ENCODE measurements at places on chromosomes 16 and 17.
A peak's percentile ranks its signal among the peaks of the same experiment; 100 is the strongest.

GRCh38 chr17:42853004-42853403 lies 2.0 kb downstream of the AOC3 start:
- DNase-seq = peak; percentile 87

- no peak for DNase-seq
Observed at GRCh38 chr17:17366941-17367875, 64.0 kb downstream of the NT5M start.

DNA sequence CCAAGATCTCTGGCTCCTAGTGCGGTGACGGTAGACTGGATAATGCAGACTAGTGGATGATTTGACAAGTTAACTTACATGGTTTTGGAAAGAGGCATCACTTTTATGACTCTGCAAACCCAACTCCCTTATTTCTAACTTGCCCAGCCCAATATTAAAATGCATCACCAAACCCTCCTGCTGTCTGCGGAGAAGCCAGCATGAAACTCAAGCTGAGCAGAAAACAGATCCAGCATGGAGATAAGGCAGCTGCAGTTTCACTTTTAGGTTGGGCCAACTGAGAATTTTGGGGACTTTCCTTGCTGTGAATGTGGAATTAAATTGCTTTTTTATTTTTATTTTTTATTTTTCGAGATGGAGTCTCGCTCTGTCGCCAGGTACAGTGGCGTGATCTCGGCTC lies 27.8 kb downstream of the CDH1 start:
- no peak for DNase-seq

DNA sequence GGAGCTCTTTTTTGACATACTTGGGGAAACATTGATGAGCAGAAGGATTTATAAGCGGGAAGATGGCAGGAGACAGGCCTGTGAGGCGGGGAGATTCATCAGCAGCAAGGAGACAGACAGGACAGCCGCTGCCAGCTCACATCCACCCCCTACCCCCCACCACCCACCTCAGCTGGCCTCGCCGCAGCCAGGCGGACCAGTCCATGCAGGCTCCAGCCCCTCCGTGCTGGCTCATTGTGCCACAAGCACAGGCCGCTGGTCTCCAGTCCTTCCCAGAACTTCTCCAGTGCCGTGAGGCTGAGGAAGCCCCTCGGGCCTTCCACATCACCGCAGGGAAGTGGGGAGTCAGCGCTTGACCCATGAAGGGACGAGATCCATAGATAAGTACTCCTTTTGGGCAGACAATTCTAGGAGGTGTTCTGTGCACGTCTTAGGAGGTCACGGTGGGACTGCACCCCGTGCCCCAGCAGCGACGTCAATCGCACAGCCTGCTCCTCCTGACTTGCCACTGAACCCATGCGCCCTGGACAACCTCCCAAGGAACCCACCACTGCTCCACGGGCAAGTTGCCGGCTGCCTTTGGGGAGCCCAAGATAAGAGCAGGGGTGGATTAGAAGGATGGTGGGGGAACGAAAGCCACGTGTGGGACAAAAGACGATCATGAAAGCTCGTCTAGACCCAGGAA lies 323.6 kb downstream of the C16orf95 start:
- DNase-seq = no peak

DNA sequence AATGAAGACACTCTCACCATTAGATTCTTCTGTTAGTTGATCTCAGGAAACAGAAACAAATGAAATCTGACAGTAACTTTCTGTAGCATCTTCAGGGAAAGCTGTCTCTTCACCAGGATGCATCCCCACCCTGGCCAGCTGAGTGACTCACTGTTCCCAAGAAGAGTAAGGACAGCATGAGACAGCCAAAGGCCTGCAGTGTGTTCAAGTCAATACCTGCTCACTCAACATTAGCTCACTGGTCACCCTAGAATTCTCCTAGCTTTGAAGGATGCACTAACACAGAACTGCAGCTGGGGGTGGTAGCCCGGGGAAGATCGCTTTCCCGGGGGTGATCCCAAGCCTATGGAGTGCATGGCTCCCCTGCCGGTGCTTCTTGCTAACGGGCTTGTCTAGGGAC lies 28.2 kb upstream of the CLEC18B start:
- no peak for DNase-seq

- DNase-seq = no peak
Observed at GRCh38 chr17:46001390-46002310, 2.6 kb downstream of the STH start.

- no peak for DNase-seq
Observed at GRCh38 chr16:26005336-26005735, 313.6 kb downstream of the HS3ST4 start.

- DNase-seq = no peak
Observed at GRCh38 chr17:4080686-4081085, 62.1 kb downstream of the ZZEF1 start.

DNA sequence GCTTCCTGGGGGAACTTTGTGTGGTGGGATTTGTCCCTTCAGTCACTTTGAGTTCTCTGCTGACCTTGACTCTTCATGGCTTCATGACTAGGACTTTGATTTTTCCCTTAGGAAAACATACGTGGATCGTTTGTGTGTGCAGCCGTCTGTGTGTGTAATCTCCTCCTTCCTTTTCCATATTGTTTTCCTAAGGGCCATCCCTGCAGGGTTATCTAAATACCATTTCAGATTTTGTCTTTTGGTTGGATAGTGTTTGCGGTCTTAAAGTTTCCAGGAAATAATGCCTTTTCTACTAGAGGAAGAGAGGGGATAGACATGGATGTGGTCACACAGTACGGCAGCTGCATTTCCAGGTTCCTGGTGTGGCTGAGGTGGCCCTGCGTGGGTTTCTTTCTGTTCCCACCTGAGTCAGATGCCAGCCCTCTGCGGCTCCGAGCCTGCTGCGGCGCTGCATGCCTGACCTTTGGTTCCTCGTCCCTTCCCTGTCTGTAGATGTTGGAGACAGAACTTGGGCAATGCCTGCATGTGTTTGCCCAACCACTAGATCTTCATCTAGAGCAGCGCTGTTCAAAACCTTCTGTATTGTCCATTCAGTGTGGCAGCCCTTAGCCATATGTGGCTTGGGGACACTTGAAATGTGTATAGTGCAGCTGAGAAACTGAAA lies 72.0 kb upstream of the LGALS9 start:
- no peak for DNase-seq

- DNase-seq = no peak
Observed at GRCh38 chr17:52681480-52681879, 523.0 kb upstream of the CA10 start.

GRCh38 chr16:81633680-81634379 lies 145.3 kb upstream of the PLCG2 start:
- DNase-seq = no peak

- DNase-seq = no peak
Observed at GRCh38 chr16:53886482-53887378, 182.8 kb downstream of the FTO start.

All from coronary artery (tissue), 2 donors.